ENCODE measurements at places on chromosomes 6 and 20.

DNA sequence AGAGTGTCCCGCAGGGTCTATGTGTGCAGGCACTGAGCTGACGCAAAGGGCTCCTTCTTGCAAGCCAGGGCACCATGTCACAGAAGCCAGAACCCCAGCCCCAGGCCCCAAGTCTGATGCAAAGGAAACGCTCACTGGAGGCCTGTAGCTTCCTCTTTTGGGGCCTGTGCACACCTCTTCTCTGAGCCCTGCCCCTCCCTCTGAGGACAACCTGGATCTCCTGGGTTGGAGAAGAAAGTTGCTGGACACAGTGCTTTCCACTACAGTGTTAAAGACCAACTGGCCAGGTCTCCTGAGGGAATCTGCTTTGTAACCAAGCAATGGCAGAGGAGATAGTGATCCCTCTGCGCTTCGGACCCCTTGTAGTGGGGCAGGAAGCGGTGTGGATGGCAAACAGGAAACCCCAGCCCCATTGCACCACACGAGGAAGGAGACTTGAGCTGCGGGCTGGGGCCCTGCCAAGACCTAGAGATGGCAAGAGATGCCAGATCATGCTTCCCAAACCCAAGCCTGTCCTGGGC, 90.0 kb downstream of the PRND start:
- DNase-seq = peak; percentile 57

GRCh38 chr6:14621518-14621917, 503.9 kb downstream of the CD83 start:
- DNase-seq = no peak

GRCh38 chr6:14502551-14502950, 385.0 kb downstream of the CD83 start:
- no peak for DNase-seq

DNA sequence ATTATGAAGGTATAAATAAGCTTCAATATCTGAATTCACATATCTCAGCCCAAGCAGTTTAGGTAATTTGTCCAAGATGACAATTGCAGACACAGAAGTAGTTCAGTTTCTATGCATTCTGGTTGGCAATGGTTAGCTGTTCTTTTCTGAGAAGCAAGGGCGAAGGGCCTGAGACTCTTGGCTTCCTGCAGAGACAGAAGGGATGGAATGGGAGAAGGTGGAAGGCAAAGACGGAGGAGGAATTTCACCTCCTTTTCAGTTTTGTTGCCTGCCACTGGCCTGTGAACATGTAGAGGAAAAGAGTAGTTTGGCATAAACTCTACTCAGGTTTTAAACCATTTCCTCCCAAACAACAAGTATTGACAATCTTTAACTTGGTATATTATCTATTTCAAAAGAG, 180.7 kb upstream of the HS3ST5 start:
- DNase-seq = no peak

DNA sequence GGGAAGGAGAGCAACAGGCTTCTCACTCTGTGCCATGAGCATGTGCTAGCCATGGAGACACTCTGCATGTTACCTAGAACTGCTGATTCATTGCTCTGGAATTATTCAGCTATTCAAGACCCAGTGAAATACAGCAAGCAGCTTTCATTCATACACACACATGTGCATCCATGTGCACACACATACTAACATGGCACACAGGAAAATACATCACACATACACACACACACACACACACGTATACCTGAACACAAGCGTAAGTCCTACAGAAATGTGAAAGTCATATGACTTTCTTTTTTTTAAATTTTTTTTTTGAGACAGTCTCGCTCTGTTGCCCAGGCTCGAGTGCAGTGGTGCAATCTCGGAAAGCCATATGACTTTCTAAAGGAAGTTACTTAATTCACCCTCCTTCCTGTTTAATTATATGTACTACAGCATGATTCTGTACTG, 108.2 kb upstream of the NFATC2 start:
- no peak for DNase-seq

DNA sequence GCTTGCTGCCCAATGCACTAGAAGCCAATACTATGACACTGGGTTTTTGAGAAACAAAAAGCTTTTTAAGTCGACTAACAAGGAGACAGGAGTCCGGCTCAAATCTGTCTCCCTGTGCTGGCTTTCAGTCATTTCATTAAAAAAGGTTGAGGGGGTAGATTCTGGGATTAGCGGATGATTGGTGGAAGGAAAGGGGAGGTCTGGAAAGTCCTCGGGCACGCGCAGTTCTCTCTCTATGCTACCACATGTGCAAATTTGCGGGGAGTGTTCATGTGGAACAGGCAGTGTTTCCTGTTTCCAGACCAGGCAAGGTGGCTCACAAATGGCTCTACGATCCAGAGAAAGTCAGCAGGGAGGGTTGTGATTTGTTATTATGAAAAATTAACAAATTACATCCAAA, 89.1 kb upstream of the TOX2 start:
- DNase-seq = no peak

DNA sequence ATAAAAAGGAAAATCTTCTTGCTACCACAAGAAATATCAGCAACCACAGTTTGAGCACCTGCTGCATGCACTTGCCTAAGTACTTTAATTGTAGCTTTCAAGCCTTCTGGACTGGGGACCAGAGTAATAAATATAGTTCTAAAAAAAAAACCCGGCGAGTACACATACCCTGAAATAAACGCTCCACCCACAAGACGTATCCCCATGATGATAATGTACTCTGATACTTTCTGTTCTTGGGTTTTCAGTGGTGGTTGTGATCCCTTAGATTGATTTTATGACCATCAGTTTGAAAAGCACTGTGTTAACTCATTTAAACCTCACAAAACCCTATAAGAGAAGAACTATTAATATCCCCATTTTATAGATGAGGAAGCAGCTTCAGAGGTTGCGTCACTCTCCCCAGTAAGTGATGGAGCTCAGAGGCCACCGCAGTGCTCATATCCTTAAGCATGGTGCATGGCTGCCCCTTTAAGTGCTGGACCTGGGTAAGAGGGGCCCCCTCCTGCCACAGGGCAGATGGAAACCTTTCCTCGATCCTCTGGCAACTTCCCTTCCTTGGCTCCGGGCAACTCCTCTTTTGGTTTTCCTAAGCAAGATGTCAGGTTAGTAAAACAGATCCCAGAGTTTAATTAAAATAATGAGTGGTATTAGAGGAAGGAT, 67.3 kb downstream of the KCNB1 start:
- DNase-seq = no peak

- no peak for DNase-seq
These were observed 356 bp downstream of the BYSL start for GRCh38 chr6:41921712-41921998.

DNA sequence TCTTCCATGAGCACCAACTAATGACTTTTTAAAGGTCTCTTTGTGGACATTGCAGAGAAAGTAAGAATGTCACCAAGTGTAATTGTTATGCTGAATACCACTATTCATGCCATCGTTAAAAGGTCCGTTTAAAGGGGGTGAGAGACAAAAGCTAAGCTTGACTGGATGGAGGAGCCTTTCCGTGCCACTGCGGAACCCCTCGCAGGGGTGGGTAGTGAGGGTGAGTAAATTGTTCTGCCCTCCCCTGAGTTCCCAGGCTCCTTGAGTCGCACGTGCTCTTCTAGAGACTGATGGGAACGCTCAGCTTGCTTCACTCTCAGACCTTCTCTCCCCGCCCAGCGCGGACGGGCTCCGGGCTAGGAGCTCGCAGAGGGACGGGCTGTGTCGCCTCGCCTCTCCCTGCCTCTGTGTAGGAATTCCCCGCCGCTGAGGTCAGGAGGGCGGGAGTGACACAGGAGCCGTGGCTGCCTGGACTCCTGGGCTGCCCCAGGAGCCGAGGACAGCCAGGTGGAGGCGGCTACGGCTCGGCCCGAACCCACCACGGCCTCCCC, 314.8 kb upstream of the QKI start:
- no peak for DNase-seq

- no peak for DNase-seq
These were observed 73.1 kb downstream of the OR2B2 start for GRCh38 chr6:27838945-27839625.

DNA sequence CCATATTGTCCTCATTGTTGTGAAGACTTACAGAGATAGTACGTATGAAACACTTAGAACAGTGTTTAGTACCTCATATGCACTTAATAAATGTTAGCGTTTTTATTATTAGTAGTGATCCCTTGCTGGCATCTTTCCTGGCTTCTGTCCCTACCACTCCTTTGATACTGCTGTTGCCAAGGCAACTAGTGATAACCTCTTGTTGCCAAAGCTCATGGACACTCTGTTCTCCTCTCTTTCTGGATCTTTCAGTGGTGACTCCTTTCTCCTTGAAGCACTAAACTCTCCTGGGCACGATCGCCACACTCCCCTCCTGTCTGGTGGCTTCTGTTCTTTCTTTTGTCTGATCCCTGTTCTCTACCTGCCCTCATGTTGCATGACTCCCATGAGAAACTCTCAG, 83.5 kb downstream of the FOXO3 start:
- DNase-seq = no peak

GRCh38 chr6:11692451-11693376, 85.9 kb downstream of the ADTRP start:
- no peak for DNase-seq

Measured in activated CD4-positive, alpha-beta T cell treated with anti-CD3 and anti-CD28 coated beads, Interleukin-2, amount 50 U/mL, for 1 hour (primary cell).